ENCODE measurements at places on chromosomes 3 and 15.

- H3K27ac ChIP-seq: no peak overlapping the region
- H3K4me3 ChIP-seq: no peak overlapping the region
- H3K27me3 ChIP-seq: no peaks in the 10 kb centered on the region
Observed at GRCh38 chr3:99627062-99627826, 11.2 kb upstream of the COL8A1 start.

DNA sequence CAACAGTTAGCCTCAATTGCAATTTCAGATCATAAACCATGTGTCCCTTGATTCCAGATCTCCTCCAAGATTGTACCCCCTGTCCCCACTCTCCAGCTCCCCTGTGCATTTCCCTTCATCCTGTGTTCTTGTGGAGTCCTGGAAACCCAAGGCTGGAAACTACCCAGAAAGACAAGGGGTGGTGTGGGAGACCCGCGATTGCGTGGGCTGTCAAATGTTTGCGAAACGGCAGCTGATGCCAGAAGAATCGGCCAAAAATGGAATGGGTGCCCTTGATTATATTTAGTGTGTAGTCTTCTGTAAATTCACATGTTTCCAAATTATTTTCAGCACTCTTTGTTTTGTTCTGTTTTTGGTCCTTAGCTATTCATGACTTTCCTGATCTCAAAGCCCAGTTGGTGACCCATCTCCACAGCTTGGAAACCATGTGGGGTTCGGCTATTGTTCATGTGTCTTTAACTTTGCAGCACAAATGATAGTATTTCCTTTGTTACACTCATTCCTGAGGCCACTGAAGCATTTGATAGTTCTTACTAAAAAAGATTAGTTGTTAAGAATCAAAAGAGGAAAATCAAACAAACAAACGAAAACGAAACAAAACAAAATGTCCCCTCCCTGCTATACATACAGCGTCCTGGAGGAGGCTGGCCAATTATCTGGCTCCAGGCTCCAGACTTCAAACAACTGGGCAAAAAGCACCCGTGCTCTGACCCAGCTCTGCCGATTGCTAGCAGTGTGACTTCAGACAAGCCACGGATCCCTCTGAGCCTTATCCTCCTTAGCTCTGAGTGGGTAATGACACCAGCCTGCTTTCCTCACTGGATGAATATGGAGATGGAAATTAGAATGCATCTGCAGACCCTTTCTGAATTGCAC lies 120.9 kb downstream of the CACNA2D3 start:
- no peak overlapping the region for H3K27ac ChIP-seq
- H3K4me3 ChIP-seq: no peak overlapping the region
- no peak for DNase-seq
- no peaks in the 10 kb centered on the region for H3K4me1 ChIP-seq

DNA sequence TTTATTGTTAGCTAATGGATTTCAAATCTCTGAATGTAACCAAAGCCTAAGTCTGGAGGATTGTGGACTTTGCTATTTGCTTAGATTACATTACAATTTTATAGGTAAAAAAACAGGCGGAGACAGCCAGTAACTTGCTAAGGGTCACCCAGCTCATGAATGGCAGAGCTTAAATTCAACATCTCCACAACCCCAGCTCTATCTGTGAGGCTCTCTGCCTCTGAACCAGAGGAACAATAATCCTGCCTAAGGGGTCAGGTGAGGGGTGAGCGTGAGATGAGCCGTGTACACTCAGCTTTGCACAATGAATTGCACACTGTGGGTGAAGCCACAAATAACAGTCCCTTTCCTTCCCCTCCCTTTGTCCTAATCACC lies 69.8 kb upstream of the SPATA12 start:
- no peak for DNase-seq
- no peaks in the 10 kb centered on the region for H3K36me3 ChIP-seq
- H3K27ac ChIP-seq: no peak overlapping the region
- H3K4me1 ChIP-seq: peaks cover 6% of the 10 kb centered on the region
- peaks cover 2% of the 10 kb centered on the region for H3K27me3 ChIP-seq
- H3K4me3 ChIP-seq: no peak overlapping the region

DNA sequence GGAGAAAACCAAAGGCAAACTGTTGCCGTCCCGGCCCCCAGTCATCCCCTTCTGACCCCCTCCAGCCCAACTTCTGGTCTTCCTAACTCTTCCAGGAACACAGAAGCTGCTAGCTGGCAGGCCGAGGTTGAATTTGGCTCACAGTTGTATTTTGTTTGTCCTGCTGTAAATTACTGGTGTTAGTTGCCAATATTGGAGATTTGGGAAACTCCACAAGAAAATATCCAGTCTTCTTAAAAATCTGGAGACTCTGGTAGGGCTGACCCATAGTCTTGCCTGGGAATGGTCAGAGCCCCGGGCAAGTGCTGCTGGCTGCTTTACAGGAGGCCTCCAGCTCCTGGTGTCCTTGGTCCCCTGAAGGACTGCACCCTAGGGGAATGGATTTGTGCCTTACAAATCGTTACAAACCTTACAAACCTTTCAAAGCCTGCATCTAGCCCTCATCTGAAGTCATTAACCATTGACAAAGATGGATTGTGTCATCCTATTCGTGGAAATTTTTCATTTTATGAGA lies 112.0 kb upstream of the MCTP2 start:
- no peak overlapping the region for H3K4me3 ChIP-seq
- H3K27ac ChIP-seq: no peak overlapping the region
- H3K4me1 ChIP-seq: no peaks in the 10 kb centered on the region
- DNase-seq: no peak
- no peaks in the 10 kb centered on the region for H3K27me3 ChIP-seq

GRCh38 chr15:80233581-80233980 lies 18.4 kb downstream of the CTXND1 start:
- no peaks in the 10 kb centered on the region for H3K4me1 ChIP-seq
- DNase-seq: no peak
- H3K4me3 ChIP-seq: no peak overlapping the region
- H3K27me3 ChIP-seq: no peaks in the 10 kb centered on the region
- no peaks in the 10 kb centered on the region for H3K36me3 ChIP-seq
- no peak overlapping the region for H3K27ac ChIP-seq

GRCh38 chr3:186464424-186465093 lies 79.6 kb downstream of the CRYGS start:
- H3K36me3 ChIP-seq: no peaks in the 10 kb centered on the region
- H3K4me1 ChIP-seq: no peaks in the 10 kb centered on the region
- H3K27me3 ChIP-seq: no peaks in the 10 kb centered on the region
- DNase-seq: no peak
- H3K4me3 ChIP-seq: no peak overlapping the region

- H3K36me3 ChIP-seq: no peaks in the 10 kb centered on the region
- no peak overlapping the region for H3K27ac ChIP-seq
- no peak for DNase-seq
Observed at GRCh38 chr3:150220799-150221198, 187.3 kb upstream of the TSC22D2 start.

GRCh38 chr15:44289259-44289790 lies 806 bp downstream of the GOLM2 start:
- peak overlapping the region; percentile 94 for H3K4me3 ChIP-seq
- no peaks in the 10 kb centered on the region for H3K27me3 ChIP-seq
- H3K27ac ChIP-seq: peak overlapping the region; percentile 96
- peaks cover 13% of the 10 kb centered on the region for H3K4me1 ChIP-seq
- DNase-seq: no peak

DNA sequence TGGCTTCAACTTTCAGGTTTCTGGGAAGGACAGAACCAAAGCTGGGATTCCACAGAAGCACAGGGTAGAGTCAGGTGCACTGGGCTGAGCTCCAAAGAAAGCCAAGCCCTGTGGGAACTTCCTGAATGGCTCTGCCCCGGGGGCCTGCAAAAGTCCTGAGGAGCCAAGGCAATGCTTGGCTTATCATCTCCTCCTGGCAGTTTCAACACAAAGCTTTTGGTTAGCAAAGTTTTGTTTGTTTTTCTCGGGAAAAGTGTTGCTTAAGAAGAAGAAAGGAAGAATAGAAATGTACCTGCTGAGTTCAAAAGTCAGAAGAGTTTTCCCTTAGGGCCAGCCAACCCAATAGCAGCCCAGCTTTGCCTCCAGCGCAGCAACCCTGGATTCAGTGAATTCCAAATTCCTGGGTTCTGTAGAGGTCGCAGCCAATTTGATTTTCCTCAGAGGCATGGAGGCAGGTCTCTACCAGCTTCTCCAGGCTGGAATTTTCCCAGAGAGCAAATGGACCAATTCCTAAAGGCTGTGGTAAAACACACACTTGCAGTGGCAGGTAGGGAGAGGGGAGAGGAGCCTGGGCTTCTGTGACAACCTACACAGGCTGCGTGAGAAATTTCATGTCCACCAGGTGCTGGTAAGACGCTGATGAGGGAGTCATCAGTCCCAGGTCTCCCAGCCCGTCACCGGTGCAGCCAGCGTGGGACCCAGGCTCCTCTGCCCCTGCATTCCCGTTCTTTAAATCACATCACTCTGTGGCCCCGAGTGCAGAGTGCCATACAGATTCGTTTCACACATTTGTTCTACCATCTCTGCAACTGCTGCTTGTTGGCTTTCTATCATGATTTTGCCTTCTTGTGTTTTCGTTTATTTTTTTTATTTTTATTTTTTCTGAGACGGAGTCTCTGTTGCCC lies 54.3 kb upstream of the SNRPA1 start:
- H3K4me3 ChIP-seq: no peak overlapping the region
- DNase-seq: no peak
- H3K4me1 ChIP-seq: no peaks in the 10 kb centered on the region

DNA sequence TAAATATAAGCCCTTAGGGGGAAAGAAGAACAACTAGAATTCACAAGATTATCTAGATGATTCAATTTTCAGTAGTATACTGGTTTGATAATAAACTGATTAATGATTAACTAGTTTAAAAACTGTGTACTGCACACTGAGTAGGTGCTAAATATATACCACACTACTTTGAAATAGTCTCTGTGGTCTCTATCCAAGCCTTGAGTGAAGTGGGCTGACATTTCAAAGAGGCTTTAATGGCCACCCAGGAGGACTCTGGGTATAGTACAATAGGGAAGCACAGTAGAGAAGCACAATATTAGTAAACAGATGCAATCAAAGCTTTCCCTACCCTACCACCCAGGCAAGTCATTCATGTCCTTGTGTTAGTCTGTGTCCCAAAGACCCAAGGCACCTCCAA lies 46.7 kb downstream of the FILIP1L start:
- H3K36me3 ChIP-seq: no peaks in the 10 kb centered on the region
- no peaks in the 10 kb centered on the region for H3K27me3 ChIP-seq
- H3K27ac ChIP-seq: no peak overlapping the region
- H3K4me1 ChIP-seq: peaks cover 12% of the 10 kb centered on the region

DNA sequence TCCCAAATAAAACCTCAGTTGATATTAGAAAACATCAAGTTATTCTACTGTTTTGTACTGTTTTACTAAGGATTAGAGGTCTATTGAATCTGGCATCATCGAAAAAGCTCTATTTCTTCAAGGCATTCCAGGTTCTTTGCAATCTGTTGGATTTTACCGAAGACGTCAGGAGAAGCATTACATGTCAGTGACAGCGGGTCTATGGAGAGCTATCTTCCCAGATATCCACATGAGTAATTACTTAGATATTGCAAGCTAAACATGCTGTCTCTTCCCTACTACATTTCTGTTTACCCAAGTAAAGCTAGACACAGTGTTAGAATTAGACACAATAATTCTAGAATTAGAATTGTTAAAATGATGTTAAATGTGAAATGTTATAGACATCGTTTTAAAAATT lies 10.8 kb upstream of the GOLGA6L2 start:
- no peaks in the 10 kb centered on the region for H3K27me3 ChIP-seq
- H3K36me3 ChIP-seq: no peaks in the 10 kb centered on the region
- DNase-seq: no peak
- H3K4me3 ChIP-seq: no peak overlapping the region

DNA sequence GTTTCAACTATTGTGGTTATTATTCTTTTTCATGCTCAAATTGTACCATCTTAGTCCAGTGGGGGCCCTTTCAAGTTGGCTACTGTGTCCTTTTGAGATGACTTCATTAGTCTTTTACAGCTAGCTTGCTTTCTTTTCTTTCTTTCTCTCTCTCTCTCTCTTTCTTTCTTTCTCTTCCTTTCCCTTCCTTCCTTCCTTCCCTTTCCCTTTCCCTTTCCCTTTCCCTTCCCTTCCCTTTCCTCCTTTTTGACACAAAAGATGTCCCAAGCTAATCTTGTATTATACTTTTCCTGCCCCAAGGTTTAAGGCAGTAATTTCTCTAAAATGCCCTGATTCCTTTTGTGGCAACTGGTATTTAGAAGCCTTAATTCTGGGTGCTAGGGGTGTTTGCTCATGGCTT lies 213.0 kb upstream of the TBC1D5 start:
- no peaks in the 10 kb centered on the region for H3K4me1 ChIP-seq
- no peaks in the 10 kb centered on the region for H3K27me3 ChIP-seq
- no peak overlapping the region for H3K27ac ChIP-seq
- no peak for DNase-seq
- no peaks in the 10 kb centered on the region for H3K36me3 ChIP-seq

GRCh38 chr15:70094690-70095311 lies 2.9 kb downstream of the TLE3 start:
- no peak overlapping the region for H3K27ac ChIP-seq
- H3K36me3 ChIP-seq: peaks cover 7% of the 10 kb centered on the region
- no peak for DNase-seq

DNA sequence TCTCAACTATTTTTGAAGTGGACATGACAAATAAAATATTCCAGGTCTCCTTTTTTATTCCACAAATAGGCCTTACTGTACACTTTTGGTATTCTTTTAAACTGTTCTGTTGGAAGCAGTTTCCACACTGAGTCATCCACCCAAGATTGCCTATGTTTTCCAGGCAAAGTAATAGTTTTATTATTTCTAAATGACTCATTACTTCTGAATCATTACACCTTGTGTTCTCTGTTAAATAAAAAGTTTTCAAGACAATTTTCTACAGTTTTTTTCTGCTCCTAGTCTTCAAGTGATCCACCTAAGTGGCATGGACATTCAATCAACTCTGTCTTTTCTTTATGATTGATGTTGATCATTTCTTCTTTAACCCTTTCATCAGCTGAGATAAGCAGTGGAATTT lies 26.5 kb downstream of the PPP2R3A start:
- no peaks in the 10 kb centered on the region for H3K27me3 ChIP-seq
- no peaks in the 10 kb centered on the region for H3K36me3 ChIP-seq
- H3K4me3 ChIP-seq: no peak overlapping the region
- DNase-seq: no peak
- H3K4me1 ChIP-seq: no peaks in the 10 kb centered on the region
- H3K27ac ChIP-seq: no peak overlapping the region

GRCh38 chr3:110946810-110947209 lies 124.8 kb upstream of the NECTIN3 start:
- H3K27me3 ChIP-seq: no peaks in the 10 kb centered on the region
- no peaks in the 10 kb centered on the region for H3K36me3 ChIP-seq
